ENCODE measurements at places on chromosomes 13 and 19.

- no peak for DNase-seq
These were observed 225.8 kb upstream of the SLC10A2 start for GRCh38 chr13:103291798-103292572.

- no peak for DNase-seq
These were observed 367.6 kb downstream of the DNAJC15 start for GRCh38 chr13:43391036-43391435.

- peak; percentile 19 for DNase-seq
These were observed 937 bp upstream of the SPRY2 start for GRCh38 chr13:80341756-80342370.

DNA sequence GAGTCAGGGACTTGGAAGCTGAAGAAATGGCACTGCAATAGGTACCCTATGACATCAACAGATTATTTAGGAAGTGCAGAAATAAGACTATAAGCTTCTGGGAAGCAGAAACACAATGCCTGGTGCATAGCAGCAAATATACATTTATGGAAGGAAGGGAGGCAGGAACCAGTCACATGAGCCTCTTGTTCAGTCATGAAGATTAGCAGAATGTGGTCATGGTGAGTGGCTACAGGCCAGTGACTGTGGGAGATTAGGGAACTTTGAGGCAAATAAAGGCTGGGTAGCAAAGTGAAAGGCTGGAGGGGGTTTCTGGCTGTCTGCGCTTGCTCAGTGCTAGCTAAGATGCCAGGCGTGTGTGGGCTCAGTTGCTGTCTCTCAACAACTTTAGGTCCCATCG lies 96.3 kb downstream of the EPSTI1 start:
- no peak for DNase-seq

DNA sequence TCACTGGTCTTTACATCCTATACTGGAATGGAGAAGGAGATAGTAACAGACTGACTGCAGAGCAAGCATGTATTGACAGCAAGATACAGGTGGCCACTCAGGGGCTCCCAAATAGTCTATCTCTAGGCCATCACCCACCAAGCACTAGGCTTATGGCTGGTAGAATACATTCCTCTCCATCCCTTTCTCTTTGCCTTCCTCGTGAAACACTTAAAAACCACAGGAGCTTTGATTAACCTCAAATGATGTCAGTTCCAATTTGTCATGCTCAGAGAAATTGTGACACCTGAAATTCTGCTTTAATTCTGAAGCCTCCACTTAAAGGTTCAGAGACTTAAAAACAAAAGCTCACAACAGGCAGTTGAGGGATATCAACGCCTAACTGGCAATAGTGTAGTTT lies 17.2 kb downstream of the ENOX1 start:
- DNase-seq = no peak

DNA sequence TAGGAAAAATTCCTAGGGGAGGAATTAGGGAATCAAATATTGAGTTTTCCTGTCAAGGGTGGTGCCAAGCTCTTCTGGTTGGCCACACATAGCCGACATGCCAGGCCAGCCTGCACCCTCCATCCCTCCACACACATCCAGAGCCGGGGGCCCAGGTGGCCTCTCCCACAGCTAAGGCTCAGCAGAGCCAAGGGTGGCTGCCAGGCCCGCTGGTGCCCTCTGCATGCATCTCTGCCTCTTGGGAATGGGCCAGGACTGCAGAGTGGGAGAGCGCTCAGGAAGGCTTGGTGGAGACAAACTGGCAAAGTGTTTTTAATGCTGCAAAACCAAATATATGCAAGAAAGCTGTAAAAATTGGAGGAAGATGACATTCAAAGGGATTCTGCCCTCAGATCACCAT lies 42.7 kb upstream of the GAS6 start:
- no peak for DNase-seq
